ENCODE measurements at places on chromosomes 3 and 15. TPM values are rescaled to one million over a fixed set of nuclear protein-coding genes. Genes with fewer than 3 reads are reported as not detected.

DNA sequence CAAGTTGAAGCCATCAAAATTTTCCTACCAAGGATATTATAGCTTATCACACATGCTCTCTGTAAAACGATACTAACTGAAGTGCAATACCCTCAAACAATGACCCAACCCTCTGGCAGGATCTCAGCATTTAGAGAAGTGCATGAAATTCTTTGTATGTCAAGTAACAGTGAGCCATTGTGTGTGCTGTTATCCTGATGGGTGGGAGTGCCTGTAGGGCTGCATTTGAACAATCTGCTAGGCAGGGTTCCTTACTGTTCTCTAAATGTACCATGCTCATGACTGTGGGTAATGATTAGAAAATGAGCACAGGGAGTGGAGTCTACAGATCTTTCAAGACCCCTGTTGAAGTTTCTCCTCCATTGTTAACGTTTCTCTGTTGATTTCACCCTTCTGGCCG lies 398.1 kb downstream of the NSUN3 start:
- DNase-seq: no peak

DNA sequence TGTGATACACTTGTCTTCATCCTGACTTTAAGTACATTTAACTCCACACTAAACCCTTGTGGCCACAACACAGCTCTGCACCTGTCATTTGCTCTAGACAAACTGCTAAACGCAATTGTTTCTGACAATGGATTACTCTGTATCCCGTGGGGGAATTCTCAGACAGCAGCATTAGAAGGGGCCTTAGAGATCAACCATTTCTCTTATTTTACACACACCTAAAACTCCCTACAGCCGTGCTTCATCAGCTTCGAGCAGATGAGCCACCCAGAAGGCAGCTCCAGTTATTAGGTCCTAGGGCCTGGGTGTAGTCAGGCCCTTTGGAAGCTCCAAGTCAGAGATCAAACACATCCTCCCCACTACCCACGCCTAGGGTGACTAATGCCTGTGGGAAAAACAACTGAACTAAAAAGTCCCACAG lies 1.3 kb upstream of the IL12A start:
- DNase-seq: no peak

GRCh38 chr3:28575746-28576613 lies 227.4 kb upstream of the AZI2 start:
- DNase-seq: no peak

DNA sequence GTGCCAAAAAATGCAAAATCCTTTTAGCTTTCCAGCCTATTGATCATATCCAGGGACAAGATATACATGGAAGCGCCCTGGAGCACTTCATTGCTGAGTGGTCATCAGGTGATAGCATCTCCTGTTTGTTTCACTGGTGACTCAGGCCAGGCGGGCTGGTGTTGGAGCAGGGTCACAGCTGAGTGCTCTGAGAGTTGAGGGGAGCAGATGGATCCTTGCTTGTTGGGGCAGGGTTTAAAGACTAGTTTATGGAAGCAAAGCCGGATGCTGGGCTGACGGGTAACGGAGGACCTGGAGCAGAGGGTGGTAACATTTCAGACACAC lies 405.0 kb upstream of the TPM1 start:
- no peak for DNase-seq

- DNase-seq: no peak
Observed at GRCh38 chr3:50557915-50558314, 9.6 kb downstream of the C3orf18 start.

DNA sequence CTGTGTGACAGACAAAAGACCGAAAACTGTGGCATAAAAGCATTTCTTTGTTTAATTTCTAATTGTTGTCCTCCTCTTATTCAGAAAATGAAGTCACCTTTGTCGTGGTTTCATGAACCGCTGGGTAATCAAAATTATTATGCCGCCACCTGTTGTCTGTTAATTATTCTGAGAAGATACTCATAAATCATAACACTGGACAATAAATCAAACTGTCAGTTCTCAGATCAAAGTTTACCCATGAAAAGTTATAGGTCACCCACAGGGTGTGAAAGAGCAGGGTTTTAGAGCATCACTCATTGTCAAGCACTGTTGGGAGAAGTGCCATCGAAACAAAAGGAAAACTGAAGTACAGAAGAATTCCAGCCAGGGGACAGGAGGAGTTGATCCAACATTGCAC lies 474.3 kb downstream of the NR2F2 start:
- no peak for DNase-seq

DNA sequence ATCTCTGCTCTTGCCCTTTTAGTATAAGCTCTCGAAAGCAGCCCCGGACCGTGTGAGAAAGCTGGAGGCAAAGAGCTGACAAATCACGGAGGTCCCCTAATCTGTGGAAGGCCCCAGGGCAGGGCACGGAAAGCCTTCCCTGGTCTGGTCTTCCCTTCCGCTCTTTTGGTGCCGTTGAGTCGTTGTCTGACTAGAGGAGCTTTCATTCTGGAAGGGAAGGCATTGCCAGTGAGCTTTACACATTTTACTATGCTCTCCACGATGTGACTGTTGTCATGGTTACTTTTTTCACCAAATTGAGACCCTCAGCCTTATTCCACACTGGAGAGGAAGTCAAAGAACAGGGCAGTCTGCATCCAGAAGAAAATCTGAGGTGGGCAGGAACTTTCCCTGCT lies 71.7 kb downstream of the CYP19A1 start:
- no peak for DNase-seq

DNA sequence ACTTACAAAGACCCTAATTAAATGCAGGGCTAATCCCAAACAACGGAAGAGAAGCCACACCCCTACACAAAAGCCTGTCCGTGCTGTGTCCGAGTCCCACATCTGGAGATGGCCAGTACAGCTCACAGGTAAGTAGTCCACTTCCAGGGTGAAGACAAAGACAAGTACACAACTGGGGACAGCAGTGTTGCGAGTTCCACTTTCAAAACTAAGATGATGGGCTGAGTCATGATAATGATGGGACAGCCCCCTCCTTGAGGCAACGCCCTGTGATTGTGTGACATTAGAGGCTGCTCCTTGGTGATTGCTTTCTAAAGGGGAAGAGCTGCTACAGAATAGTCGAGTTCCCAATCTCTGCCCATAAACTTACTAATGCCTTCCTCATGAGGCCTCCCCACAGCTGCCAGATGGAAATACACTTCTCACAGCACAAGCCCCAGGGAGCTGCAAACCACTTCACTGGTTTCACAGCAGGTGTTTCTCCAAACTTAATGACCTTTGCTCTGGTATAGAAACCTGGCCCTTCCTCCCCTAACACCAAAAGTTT lies 27.6 kb downstream of the RFT1 start:
- DNase-seq: no peak

GRCh38 chr3:9786825-9787669 lies 5.2 kb downstream of the TADA3 start:
- no peak for DNase-seq

Gene BFSP2
- total RNA-seq: not detected

Gene DNAH1
- total RNA-seq: 2.7 TPM

All from heart right ventricle (tissue), 16 donors.